ENCODE measurements at places on chromosomes 4 and X. TPM values are rescaled to one million over a fixed set of nuclear protein-coding genes. Genes with fewer than 3 reads are reported as not detected.

GRCh38 chr4:185567381-185568376 lies 32.4 kb upstream of the PDLIM3 start:
- no peak overlapping the region for H3K27ac ChIP-seq
- no peak overlapping the region for H3K4me3 ChIP-seq
- no peaks in the 10 kb centered on the region for H3K4me1 ChIP-seq
- no peaks in the 10 kb centered on the region for H3K36me3 ChIP-seq
- ATAC-seq = no peak

The TMEM47 gene
- total RNA-seq = not detected

GRCh38 chr4:1179976-1180375 lies 7.6 kb upstream of the SPON2 start:
- no peak overlapping the region for H3K4me3 ChIP-seq
- H3K27me3 ChIP-seq = peaks cover 5% of the 10 kb centered on the region
- H3K36me3 ChIP-seq = no peaks in the 10 kb centered on the region

The UGT2B10 gene
- not detected for total RNA-seq

- no peaks in the 10 kb centered on the region for H3K4me1 ChIP-seq
- no peak overlapping the region for H3K4me3 ChIP-seq
- H3K27ac ChIP-seq = no peak overlapping the region
- ATAC-seq = no peak
- H3K27me3 ChIP-seq = no peaks in the 10 kb centered on the region
Measured at GRCh38 chr4:149531861-149532260, 283.8 kb downstream of the IQCM start.

DNA sequence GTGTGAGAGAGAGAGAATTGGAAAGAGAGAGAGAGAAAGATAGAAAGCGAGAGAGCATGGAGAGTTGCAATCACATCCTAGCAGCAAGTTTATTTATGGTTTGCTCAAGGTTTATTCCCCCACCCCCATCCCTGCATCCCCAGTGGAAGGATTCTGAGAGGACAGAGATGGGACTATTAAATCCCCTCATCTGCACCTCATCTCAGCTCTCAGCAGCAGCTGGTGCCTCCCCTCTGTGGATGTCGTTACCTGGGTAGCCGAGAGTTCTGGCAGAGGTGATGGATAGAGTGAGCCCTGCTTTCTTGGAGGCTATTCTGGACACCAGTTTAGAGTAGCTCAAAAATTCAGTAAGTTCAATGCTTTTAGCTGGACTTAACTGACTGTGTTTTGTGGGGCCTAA lies 132.0 kb upstream of the RAI2 start:
- H3K36me3 ChIP-seq = no peaks in the 10 kb centered on the region
- H3K4me3 ChIP-seq = no peak overlapping the region
- no peak overlapping the region for H3K27ac ChIP-seq
- no peaks in the 10 kb centered on the region for H3K4me1 ChIP-seq
- no peaks in the 10 kb centered on the region for H3K27me3 ChIP-seq
- ATAC-seq = no peak

DNA sequence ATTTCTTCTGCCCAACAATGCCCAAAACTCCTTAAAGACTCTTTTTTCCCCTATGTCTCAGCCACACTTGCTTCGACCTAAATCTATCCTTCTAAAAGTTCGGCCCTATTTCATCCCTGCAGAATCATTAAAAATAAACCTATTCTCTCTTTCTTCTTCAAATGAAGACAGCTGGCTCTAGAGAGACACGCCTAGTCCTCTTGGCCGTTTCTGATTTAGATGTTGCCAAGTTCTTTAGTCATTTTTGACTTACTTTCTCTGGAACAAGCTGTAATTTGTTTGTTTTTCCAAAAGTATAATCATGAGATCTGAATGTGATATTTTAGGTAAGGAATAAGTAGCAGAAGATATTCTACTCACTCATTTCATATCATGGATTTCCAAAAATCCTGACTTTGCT lies 211.6 kb downstream of the CENPC start:
- H3K36me3 ChIP-seq = no peaks in the 10 kb centered on the region
- H3K27me3 ChIP-seq = peaks cover 19% of the 10 kb centered on the region
- H3K4me1 ChIP-seq = no peaks in the 10 kb centered on the region
- no peak overlapping the region for H3K27ac ChIP-seq
- no peak overlapping the region for H3K4me3 ChIP-seq

The SATL1 gene
- not detected for total RNA-seq

The LNX1 gene
- total RNA-seq = not detected

DNA sequence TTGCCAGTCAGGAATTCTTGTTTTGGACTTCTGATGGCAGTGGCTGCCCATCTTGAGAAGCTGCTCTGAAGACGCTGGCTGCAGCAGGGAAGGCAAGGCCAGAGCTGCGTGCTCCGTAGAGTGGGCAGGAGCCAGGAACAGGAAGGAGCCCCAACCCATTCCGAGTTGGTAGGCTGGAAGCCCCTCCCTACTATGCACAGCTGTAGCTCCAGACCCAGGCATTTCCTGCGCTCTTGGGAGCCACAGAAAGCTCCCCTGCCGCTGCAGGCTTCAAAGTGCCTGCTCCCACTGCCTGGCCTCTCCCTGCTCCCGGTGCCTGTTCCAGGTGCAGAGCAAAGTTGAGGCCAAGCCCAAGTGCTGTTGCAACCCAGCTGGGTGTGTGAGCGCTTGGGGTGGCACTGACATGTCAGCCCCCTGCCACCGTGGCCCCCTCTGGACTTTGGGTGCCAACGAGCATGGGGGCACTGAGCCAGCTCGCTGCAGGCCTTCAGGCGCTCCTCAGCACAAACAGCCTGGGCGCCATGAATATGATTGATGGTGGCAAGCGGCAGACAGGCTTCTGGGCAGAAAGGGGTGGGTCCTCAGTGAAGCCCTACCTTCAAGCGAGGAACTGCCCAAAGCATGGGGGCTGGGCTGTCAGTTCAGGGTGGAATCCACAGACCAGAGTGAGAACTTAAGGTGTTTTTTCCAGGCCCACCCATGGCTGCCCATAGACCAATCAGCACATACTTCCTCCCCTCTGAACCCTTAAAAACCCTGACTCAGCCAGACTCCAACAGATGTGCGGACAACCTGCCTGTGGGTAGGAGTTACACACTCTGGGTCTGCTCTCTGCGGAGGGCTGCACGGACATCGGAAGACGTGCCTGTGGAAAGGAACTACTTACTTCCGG lies 677.2 kb upstream of the INTU start:
- H3K27me3 ChIP-seq = no peaks in the 10 kb centered on the region
- no peak overlapping the region for H3K27ac ChIP-seq
- ATAC-seq = no peak

DNA sequence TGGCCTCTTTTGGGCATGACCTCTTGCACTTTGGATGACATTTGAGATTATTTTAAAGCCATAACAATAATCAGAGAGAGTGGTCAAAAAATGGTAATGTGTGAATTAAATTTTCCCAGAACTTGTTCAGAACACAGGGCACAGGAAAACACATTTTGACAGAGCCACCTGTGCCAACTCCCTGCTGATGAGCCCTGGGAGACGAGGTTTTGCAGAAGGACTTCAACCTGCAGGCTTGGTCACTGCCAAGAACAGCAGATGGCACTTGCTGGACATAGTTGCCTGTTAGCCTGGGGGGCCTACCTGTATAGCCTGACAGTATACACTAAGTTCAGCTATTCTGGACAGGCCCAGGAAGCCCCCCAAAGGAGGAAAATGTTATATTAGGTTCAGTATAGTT lies 277.8 kb upstream of the EMCN start:
- no peaks in the 10 kb centered on the region for H3K4me1 ChIP-seq
- no peaks in the 10 kb centered on the region for H3K36me3 ChIP-seq
- H3K27me3 ChIP-seq = no peaks in the 10 kb centered on the region
- no peak overlapping the region for H3K27ac ChIP-seq
- H3K4me3 ChIP-seq = no peak overlapping the region

- no peaks in the 10 kb centered on the region for H3K36me3 ChIP-seq
- no peak for ATAC-seq
- H3K27me3 ChIP-seq = peaks cover 18% of the 10 kb centered on the region
Measured at GRCh38 chr4:14827111-14827510, 175.2 kb upstream of the CPEB2 start.

DNA sequence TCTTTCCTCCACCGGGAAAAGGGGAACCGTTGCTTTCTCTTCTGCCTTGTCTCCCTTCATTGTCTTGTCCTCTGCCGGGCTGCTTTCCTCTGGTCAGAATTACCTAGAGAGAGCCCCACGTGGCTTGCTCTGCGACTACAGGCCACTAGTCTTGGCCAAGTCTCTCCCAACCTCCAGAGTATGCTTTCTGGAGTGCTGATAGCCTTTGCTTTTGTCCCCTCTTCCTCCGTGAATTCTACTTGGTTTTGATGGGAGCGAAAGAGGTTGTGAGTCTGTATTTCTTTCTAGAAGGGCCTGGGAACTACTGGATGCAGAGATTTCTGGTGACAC lies 5.3 kb upstream of the POU4F2 start:
- no peak for ATAC-seq
- H3K27ac ChIP-seq = no peak overlapping the region
- H3K27me3 ChIP-seq = peaks cover 71% of the 10 kb centered on the region
- H3K36me3 ChIP-seq = peaks cover 12% of the 10 kb centered on the region

The GNL3L gene
- total RNA-seq = 37.7 TPM

- no peaks in the 10 kb centered on the region for H3K36me3 ChIP-seq
- ATAC-seq = no peak
- H3K4me1 ChIP-seq = no peaks in the 10 kb centered on the region
- H3K27ac ChIP-seq = no peak overlapping the region
Measured at GRCh38 chr4:32950866-32951265, 2230.7 kb downstream of the PCDH7 start.

GRCh38 chr4:41561244-41561643 lies 23.3 kb downstream of the LIMCH1 start:
- ATAC-seq = no peak
- H3K36me3 ChIP-seq = no peaks in the 10 kb centered on the region

The CLGN gene
- total RNA-seq = 0.08 TPM

The GAGE12E gene
- total RNA-seq = not detected
